Breast epithelium (tissue), 4 donors: ENCODE measurements at places on chromosomes 7 and 10. TPM values are rescaled to one million over a fixed set of nuclear protein-coding genes. Genes with fewer than 3 reads are reported as not detected.

- H3K27me3 ChIP-seq: no peaks in the 10 kb centered on the region
- DNase-seq: no peak
- no peak overlapping the region for H3K4me3 ChIP-seq
- H3K27ac ChIP-seq: no peak overlapping the region
- H3K36me3 ChIP-seq: no peaks in the 10 kb centered on the region
Observed at GRCh38 chr7:44291733-44292419, 33.5 kb downstream of the CAMK2B start.

The C10orf67 gene
- 0.29 TPM for total RNA-seq

- H3K4me3 ChIP-seq: peak overlapping the region; percentile 11
- no peaks in the 10 kb centered on the region for H3K27me3 ChIP-seq
- peak; percentile 62 for DNase-seq
- no peaks in the 10 kb centered on the region for H3K36me3 ChIP-seq
- peak overlapping the region; percentile 93 for H3K27ac ChIP-seq
- H3K4me1 ChIP-seq: peaks cover 20% of the 10 kb centered on the region
Observed at GRCh38 chr7:5557920-5558401, 134.3 kb upstream of the TNRC18 start.

GRCh38 chr7:155530601-155531000 lies 15.8 kb downstream of the CNPY1 start:
- H3K36me3 ChIP-seq: no peaks in the 10 kb centered on the region
- H3K4me1 ChIP-seq: no peaks in the 10 kb centered on the region
- H3K27ac ChIP-seq: no peak overlapping the region
- no peak for DNase-seq

The ZNF107 gene
- total RNA-seq: 72.7 TPM

DNA sequence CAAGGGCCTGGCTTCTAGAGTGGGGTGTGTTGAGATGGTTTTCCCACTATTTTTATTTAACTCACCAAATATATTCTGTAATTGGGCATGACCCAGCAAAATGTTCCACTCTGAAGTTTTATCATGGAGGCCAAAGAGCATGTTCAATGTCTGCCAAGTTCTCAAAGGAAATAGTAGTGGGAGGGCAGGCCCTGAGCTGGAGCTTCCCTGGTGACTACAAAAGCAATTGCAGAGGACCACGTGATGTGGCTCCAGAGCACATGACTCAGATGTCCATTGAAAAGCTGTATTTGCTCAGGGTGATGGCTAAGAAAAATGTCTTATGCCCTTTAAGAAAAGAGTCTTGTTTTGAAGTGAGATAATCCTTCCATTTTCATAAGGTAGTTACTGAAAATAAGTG lies 1024.8 kb downstream of the LRMDA start:
- DNase-seq: no peak
- no peaks in the 10 kb centered on the region for H3K4me1 ChIP-seq
- H3K27me3 ChIP-seq: no peaks in the 10 kb centered on the region
- no peak overlapping the region for H3K27ac ChIP-seq
- H3K4me3 ChIP-seq: no peak overlapping the region

GRCh38 chr10:123146894-123147634 lies 872 bp upstream of the HMX2 start:
- no peak overlapping the region for H3K4me3 ChIP-seq
- no peaks in the 10 kb centered on the region for H3K36me3 ChIP-seq
- no peak overlapping the region for H3K27ac ChIP-seq
- DNase-seq: no peak
- peaks cover 5% of the 10 kb centered on the region for H3K4me1 ChIP-seq

The MYO1G gene
- total RNA-seq: 2.2 TPM

The ASB10 gene
- not detected for total RNA-seq

GRCh38 chr10:50614444-50615137 lies 9.2 kb downstream of the SGMS1 start:
- H3K4me1 ChIP-seq: no peaks in the 10 kb centered on the region
- no peaks in the 10 kb centered on the region for H3K36me3 ChIP-seq

DNA sequence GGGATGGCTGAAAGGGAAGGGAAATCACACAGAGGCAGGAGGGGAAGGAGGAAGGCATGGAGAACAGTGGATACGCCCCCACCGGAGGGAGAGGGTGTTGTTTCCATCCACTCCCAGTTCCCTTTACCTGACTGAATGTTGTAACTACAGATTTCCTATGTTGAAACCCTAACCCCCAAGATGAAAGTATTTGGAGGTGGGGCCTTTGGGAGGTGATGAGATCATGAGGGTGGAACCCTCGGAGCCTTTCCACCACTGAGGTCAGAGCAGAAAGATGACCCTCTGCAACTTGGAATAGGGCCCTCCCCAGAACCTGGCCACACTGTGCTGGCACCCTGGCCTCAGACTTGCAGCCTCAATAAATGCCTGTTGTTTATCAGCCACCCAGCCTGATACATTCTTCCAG lies 48.6 kb upstream of the CNPY1 start:
- no peak overlapping the region for H3K27ac ChIP-seq
- H3K4me1 ChIP-seq: no peaks in the 10 kb centered on the region
- no peak overlapping the region for H3K4me3 ChIP-seq
- no peaks in the 10 kb centered on the region for H3K36me3 ChIP-seq
- DNase-seq: no peak

The MRLN gene
- total RNA-seq: not detected

GRCh38 chr7:36638140-36638539 lies 86.2 kb downstream of the AOAH start:
- no peaks in the 10 kb centered on the region for H3K4me1 ChIP-seq
- DNase-seq: no peak
- no peaks in the 10 kb centered on the region for H3K27me3 ChIP-seq
- H3K27ac ChIP-seq: no peak overlapping the region
- no peak overlapping the region for H3K4me3 ChIP-seq
- H3K36me3 ChIP-seq: no peaks in the 10 kb centered on the region

DNA sequence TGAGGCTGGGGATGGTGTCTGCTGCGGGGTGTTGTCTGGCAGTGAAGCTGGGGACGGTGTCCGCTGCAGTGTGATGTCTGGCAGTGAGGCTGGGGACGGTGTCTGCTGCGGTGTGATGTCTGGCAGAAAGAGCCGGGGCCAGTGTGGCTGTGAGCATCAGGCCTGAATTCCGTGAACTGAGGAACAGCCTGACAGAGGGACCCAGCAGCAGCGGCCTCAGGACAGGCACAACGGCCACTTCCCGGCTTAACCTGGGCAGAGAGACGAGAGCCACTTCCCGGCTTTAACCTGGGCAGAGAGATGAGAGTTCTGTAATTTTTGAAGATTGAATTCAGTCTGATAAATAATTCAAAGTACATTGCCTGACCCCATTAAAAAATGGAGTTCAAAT lies 321.2 kb downstream of the PTPRN2 start:
- DNase-seq: no peak
- no peaks in the 10 kb centered on the region for H3K36me3 ChIP-seq

The CD36 gene
- total RNA-seq: 2,026 TPM

GRCh38 chr7:13044309-13044708 lies 356.9 kb downstream of the ARL4A start:
- no peaks in the 10 kb centered on the region for H3K36me3 ChIP-seq
- no peak overlapping the region for H3K4me3 ChIP-seq
- no peak for DNase-seq
- no peaks in the 10 kb centered on the region for H3K27me3 ChIP-seq

GRCh38 chr7:42527004-42527403 lies 290.0 kb upstream of the GLI3 start:
- no peaks in the 10 kb centered on the region for H3K4me1 ChIP-seq
- DNase-seq: no peak
- no peaks in the 10 kb centered on the region for H3K27me3 ChIP-seq

DNA sequence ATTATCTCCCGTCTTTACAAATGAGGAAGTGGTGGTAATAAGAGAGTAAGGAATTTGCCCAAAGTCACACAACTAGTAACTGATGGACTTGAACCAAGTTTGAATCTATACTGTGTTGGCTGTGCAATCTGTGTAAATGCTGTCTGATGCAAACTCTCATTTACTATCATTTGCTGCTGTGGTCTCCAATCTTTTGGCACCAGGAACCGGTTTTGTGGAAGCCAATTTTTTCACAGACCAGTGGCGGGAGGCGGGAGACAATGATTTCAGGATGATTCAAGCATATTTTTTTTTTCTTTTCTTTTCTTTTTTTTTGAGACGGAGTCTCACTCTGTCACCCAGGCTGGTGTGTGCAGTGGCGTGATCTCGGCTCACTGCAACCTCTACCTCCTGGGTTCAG lies 450.0 kb upstream of the FZD8 start:
- no peaks in the 10 kb centered on the region for H3K27me3 ChIP-seq
- H3K36me3 ChIP-seq: no peaks in the 10 kb centered on the region
- no peak overlapping the region for H3K4me3 ChIP-seq
- H3K4me1 ChIP-seq: no peaks in the 10 kb centered on the region

GRCh38 chr10:43754569-43755260 lies 106.0 kb upstream of the ZNF32 start:
- DNase-seq: no peak
- H3K4me1 ChIP-seq: no peaks in the 10 kb centered on the region
- H3K36me3 ChIP-seq: no peaks in the 10 kb centered on the region
- H3K27ac ChIP-seq: no peak overlapping the region

DNA sequence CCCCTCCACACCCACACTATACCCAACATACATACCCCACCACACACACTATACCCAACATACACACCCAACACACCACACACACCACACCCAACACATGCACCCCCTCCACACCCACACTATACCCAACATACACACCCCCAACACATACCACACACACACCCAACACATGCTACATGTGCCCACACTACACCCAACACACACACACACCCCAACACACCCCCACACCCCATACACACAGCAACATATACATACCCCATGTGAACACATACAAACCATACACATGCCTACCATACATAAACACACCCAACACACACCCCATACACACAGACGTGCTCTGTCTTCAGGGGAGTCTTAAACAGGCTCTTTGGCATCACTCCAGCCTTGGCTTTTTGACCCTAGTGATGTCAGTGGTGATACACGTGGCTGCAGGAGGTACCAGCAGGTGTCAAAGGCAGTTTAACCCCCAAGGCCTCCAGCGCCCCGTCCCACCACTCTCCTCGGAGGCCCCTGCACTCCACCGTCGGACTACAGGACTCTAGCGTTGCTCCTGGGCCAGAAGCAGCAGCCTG lies 73.4 kb downstream of the HIPK2 start:
- H3K36me3 ChIP-seq: no peaks in the 10 kb centered on the region
- H3K27ac ChIP-seq: peak overlapping the region; percentile 33
- no peak for DNase-seq
- no peaks in the 10 kb centered on the region for H3K4me1 ChIP-seq
- H3K27me3 ChIP-seq: no peaks in the 10 kb centered on the region
- no peak overlapping the region for H3K4me3 ChIP-seq

DNA sequence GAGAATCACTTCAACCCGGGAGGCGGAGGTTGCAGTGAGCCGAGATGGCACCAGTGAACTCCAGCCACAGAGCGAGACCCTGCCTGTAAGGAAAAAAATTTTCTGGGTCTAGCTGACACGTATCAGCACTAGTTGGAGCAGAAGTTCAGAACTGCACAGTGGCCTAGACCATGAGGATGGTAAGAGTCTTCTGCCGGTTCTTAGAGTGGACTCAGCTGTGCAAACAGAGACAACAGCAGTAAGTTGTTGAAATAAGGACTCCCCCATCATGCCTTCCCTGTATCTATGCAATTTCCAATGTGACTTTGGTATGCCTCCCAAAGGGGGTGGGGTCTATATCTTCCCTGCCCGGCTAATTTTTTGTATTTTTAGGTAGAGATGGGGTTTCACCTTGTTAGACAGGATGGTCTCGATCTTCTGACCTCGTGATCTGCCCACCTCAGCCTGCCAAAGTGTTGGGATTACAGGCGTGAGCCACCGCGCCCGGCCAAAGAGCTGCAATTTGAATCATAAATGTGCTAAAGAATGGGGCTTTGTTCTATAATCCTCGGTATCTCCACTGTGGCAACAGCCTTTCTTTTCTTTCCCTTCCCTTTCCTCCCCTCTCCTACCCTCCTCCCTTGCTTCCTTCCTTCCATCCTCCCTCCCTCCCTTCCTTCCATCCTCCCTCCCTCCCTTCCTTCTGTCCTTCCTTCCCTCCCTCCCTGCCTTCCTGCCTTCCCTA lies 14.5 kb upstream of the RNF216 start:
- no peak overlapping the region for H3K4me3 ChIP-seq
- no peak for DNase-seq
- H3K27me3 ChIP-seq: no peaks in the 10 kb centered on the region
- no peaks in the 10 kb centered on the region for H3K36me3 ChIP-seq
- H3K4me1 ChIP-seq: no peaks in the 10 kb centered on the region
